ENCODE measurements at places on chromosomes 7 and 10.

- no peak for DNase-seq
Measured at GRCh38 chr7:101547022-101547915, 81.8 kb downstream of the MYL10 start.

- DNase-seq, result no peak
Measured at GRCh38 chr10:61978965-61979364, 77.5 kb downstream of the ARID5B start.

DNA sequence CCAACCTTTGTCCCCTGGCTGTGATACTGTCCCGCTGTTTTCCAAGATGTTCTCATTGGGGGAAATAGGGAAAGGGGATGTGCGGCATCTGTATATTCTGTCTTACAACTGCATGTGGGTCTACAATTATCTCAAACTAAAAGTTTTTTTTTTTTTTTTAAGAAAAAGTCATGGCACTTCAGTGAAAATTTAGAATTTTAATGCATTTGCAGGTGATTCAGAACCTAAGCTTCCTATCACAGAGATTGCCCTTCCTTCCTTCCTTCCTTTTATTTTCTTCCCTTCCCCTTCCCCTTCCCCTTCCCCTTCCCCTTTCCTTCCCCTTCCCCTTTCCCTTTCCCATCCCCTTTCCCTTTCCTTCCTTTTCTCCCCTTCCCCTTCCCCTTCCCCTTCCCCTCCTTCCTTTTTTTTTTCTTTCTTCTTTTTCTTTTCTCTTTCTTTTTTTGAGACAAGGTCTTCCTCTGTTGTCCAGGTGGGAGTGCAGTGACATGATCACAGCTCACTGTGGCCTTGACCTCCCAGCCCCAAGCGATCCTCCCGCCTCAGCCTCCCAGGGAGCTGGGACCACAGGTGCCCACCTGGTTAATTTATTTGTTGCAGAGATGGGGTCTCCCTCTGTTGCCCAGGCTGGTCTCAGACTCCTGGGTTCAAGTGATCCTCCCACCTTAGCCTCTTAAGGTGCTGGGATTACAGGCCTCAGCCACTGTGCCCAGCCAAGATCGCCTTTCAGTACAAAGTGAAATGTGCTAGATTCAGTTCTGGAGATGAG lies 32.0 kb downstream of the JAKMIP3 start:
- no peak for DNase-seq

DNA sequence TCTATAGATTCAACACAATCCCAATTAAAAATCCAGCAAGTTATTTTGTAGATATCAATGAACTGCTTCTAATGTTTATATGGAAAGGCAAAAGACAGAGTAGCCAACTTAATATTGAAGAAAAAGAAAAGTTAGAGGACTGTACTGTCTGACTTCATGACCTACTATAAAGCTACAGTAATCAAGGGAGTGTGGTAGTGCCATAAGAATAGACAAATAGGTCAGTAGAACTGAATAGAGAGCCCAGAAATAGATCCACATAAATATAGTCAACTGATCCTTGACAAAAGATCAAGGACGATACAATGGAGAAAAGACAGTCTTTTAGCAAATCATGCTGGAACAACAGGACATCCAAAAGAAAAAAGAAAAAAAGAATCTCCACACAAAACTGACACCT lies 7.4 kb upstream of the EEPD1 start:
- no peak for DNase-seq

GRCh38 chr10:77602913-77603533 lies 34.6 kb downstream of the KCNMA1 start:
- no peak for DNase-seq

DNA sequence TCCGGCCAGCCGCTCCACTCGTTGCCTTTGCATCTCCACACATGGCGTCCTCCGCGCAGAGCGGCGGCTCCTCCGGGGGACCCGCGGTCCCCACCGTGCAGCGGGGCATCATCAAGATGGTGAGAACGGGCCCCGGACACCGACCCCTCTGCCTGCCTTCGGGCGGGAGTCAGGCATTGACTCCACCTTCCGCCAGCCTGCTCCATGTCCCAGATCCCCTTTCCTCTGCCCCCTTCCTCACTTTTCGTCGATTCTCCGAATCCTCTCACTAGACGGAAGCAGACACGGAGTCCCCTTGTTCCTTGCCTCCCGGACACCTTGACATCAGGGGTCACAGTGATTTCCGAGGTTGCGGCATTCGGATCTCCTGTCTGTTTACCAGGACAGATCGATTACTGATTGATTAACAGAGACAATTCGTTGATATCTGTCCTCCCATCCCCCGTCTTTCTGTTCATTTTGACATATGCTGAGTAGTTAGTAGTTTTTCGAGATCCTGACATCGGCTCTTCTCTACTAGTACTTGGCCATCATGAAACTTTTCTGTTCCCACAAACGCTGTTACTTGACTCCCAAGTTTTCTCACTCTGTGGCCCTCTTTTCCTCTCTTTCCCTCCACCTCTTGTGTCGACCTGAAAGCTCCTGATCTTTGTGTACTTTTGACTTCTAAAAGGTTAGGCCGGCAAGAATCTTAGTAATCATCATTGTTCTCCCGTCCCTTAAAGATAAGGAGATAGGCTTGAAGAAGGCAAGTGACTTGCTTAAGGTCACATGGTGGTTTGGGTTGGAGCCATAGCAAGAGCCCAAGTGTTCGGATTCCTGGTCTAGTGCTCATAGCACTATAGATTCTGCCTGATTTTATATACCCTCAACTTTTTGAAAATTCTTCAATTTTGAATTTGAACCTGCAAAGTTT lies 597 bp downstream of the SND1 start:
- no peak for DNase-seq

GRCh38 chr10:126212738-126213137 lies 175.5 kb downstream of the ADAM12 start:
- no peak for DNase-seq

- DNase-seq, result no peak
Measured at GRCh38 chr7:155303897-155304296, 6.2 kb downstream of the INSIG1 start.

DNA sequence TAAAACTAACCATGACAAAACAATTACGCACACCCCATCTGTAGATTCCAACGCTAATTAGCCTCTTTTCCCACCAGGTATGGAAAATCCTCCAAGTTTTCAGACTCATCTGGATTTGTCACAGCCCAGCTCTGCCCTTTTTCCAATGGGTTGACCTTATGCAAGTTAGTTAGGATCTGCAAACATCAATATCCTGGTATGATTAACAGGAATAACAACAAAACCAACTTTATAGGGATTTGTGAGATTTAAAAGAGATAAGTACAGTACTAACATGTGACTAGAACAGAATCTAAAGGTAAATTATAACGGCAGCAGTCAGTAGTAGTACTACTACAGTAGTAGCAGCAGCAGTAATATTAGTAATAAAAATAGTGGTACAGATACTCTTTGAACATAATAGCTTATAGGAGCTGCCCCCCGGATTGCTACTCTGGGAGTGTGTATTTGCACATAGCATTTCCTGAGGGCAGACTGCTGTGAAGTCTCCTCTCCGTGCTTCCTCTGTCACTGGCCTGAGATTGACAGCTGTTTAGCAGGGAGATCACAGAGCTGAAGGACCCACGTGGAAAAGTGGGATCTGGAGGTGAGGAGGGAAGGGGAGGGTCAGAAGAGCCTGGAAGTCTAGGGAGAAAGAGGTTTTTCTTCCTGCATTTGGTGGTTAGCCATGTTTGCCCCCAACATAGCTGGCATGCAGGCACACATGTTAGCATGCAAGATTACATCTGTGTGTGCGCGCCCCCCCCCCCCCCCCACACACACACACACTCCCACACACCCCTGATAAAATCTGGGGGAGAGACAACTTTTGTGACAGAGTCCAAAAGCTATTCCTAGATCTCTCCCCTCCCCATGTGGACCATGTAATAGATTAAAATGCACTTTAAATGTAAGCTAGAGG lies 73.3 kb upstream of the FAM171A1 start:
- DNase-seq, result no peak

DNA sequence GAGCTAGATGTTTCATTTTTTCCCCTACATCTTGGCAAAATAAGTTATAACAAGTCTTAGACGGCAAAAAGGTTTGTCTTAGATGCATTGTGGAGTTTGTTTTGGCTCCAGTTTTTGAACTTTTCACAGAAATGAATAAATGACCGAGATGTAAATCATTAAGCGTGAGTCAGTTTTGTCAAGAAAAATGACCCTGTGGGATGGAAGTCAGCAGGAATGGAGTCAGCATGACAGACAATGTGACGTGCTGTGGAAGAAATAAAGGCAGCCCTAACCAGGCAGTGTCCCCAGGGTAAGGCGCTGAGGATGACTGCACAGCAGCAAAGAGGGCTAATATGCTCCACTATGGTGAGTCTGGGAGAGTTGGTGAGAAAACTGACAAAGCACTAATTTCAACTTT lies 163.2 kb downstream of the NOC3L start:
- DNase-seq, result no peak

- no peak for DNase-seq
Measured at GRCh38 chr10:66981361-66982052, 55.7 kb downstream of the LRRTM3 start.

Data from ureter (tissue), 1 donor.